ENCODE measurements at places on chromosomes 1 and 21. TPM values are rescaled to one million over a fixed set of nuclear protein-coding genes. Genes with fewer than 3 reads are reported as not detected.

Gene MAST2
- 3.4 TPM for total RNA-seq

Gene CALML6
- 0.47 TPM for total RNA-seq

Gene RGS8
- total RNA-seq = 0.19 TPM

Gene NECTIN4
- total RNA-seq = 0.66 TPM

Gene LMX1A
- 0.05 TPM for total RNA-seq

Gene NPPA
- total RNA-seq = 0.80 TPM

Gene NBPF6
- total RNA-seq = not detected

Gene ELAPOR1
- 1.3 TPM for total RNA-seq

Data from thymus (tissue), 14 donors.